ENCODE measurements at places on chromosomes 11 and 22.

- DNase-seq, result no peak
Observed at GRCh38 chr11:130580372-130580771, 131.9 kb downstream of the ADAMTS15 start.

DNA sequence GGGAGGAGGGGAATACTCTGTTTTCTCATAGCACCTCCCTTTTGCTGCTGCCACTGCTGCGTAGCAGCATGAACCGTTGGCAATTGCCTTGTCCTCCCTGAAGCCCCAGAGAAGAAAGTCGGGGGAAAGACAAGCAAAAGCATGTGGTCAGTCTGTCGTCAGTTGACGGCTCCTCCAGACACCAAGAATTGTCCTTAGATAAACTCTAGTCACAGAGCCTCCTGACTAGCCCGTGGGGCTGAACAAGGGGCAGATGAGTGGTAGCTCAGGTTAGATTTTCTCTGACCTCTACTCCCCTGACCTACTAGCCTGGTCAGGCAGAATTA lies 126.4 kb upstream of the HSD17B12 start:
- DNase-seq, result no peak

DNA sequence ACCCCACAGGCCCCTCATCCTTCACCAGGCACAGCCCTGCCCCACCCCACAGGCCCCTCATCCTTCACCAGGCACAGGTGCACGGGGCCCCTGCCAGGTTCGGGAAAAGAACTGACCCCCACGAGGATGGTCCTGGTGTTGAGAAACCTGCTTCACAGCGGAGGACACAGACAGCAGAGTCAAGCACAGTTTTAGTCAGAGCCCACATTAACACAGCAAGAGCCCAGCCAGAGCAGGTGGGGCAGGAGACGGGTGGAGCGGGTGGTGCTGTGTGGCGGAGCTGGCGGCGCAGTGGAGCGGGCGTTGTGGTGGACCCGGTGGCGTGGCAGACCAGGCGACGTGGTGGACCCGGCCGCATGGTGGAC lies 1085.5 kb downstream of the BRD1 start:
- DNase-seq, result no peak

- DNase-seq, result no peak
Observed at GRCh38 chr11:124481365-124482323, 36.1 kb upstream of the OR8B8 start.

GRCh38 chr11:13438291-13438690 lies 24.7 kb downstream of the BTBD10 start:
- DNase-seq, result no peak

DNA sequence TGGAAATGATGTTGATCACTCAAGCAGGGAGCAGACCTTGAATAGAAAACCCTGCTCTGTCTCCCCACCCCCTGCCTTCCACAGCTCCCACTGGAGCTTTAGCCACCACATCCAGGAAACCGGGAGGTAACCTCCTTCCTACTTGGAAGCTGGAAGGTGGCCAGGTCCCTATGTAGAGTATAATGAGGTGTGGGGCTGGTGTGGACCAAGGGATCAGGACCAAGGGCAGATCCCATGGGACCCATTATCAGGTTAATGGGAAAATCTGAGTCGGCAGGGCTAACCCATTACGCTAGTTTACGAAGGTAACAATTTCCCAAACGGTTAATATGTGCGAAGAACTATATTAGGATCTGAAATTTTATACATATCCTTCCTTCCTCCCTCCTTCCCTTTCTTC lies 321.9 kb downstream of the MIAT start:
- DNase-seq, result no peak

- DNase-seq, result peak; percentile 55
Observed at GRCh38 chr22:38872831-38873248, 824 bp upstream of the CBX6 start.

DNA sequence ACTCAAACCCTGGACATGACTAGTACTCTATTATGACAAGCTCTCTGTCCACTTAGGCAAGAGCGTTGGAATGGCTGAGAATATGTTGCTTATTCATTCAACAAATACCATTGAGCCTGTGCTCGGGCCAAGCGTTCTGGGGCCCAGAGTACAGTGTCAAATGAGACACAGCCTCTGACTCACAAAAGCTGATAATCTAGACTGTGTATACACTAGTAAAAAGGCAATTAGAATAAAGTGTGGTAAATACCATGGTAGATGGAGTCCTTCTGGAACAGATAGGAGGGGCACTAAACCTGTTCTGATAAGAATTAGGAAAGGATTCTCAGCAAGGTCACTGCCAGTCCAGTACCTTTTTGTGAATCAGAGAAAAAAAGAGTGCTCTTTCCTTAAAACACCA lies 24.7 kb downstream of the KCNE3 start:
- no peak for DNase-seq

- no peak for DNase-seq
Observed at GRCh38 chr11:103811870-103812455, 224.5 kb upstream of the DDI1 start.

GRCh38 chr11:15198284-15198683 lies 83.6 kb downstream of the INSC start:
- DNase-seq, result no peak

GRCh38 chr11:14872032-14872431 lies 20.0 kb downstream of the CYP2R1 start:
- DNase-seq, result no peak

GRCh38 chr11:58506935-58507334 lies 970 bp downstream of the OR5B21 start:
- no peak for DNase-seq

DNA sequence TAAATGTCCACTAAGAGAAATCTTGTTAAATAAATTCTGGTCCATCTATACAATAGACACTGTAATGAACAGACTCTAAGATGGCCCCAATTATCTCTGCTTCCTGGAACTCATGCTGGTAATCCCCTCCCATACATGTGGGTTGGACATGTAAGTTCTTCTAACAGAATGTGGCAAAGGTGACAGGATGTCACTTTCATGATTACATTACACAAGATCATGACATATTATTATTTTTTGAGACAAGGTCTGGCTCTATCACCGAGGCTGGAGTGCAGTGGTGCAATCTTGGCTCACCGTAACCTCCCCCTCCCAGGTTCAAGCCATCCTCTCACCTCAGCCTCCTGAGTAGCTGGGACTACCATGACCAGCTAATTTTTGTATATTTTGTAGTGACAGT lies 14.6 kb upstream of the NDUFC2 start:
- no peak for DNase-seq

DNA sequence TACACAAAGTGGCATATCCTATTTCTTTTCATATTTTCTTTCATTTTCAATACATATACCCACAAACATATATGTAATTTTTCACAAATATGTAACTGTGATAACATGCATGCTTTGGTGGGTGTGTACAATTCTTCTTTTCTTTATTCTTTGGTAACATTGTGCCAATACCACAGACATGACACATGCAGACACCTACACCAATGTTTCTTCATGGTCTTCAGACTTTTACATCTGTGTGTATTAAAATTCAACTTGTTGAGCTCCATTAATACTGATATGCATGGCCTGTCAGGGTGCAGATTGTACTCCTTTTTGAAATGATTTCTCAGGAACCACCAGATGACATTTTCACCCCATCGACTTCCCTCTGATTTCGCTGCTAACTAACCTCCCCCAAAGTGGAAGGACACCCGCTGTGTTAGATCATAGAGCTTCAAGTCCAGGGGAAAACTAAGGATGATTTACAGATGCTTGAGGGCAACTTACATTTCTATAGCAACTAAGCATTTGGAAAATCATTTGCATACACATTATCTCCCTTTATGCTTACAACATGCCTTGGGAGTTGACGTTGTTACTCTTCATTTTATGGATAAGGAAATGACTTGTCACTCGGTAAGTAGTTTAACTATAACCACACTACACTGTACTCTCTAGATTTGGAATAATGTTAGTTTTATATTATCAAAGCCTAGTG lies 10.5 kb upstream of the PANX3 start:
- DNase-seq, result no peak

GRCh38 chr11:113238721-113239120 lies 75.7 kb upstream of the TTC12 start:
- DNase-seq, result no peak

GRCh38 chr11:11841116-11841722 lies 553 bp upstream of the USP47 start:
- no peak for DNase-seq

DNA sequence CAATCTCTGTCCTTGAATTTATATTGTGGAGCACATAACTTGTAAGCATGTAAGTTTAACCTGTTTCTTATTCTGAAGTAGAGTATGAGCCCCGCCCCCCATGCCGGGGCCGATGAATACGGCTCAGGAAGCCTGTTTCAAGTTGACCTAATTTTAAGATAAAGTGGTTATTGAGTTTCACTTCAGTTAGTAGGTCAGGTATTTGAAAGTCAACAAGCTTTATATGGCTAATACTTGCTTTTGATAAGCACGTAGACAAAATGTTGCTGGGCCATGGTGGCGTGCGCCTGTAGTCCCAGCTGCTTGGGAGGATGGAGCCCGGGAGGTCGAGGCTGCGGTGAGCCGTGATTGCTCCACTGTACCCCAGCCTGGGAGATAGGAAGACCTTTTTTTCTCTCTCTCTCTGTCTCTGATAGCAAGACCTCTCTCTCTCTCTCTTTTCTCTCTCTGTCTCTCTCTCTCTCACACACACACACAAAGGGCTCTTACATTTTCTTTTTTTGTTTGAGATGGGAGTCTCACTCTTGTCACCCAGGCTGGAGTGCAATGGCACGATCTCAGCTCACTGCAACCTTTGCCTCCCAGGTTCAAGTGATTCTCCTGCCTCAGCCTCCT lies 14.4 kb downstream of the YWHAH start:
- DNase-seq, result no peak

DNA sequence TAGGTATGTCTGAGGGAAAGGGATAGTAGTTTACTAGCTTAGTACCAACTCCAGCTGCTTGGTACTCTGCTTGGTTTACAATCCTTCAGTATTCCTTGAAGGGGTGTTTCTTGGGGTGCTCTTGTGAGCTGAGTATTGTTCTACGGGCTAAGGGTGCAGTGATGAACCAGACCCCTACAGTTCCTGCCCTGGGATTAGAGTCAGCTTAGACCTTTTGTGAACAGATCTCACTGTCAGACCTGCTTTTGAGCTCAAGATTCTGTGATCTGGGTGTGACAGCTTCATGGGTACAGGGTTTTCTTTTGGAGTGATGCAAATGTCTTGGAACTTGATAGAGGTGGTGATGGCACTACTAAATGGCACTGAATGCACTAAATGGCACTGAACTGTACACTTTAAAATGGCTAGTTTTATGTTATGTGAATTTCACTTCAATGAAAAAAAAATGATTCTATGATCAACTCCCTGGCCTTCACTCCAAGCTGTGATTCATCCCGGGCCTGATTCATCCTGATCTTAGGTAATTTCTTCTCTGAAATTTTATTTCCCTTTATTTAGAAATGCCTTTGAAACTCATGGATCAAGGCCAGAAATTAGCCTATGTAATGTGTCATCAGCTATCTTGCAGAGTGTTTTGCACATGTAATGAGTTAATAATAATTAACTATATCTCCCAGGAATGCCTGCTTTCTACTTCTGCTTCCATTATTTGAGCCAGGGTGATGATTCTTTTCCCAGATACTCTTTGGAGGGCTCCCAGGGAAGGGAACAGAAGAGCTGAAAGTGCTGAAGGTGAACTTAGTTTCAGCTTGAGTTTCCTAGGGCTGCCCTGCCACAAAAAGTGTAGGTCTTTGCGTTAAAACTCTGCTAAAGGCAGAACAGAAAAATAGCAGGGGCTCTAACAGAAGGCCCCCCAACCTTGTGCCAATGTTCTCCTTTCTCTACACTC lies 87.9 kb downstream of the NCAM1 start:
- no peak for DNase-seq

GRCh38 chr11:133907216-133907615 lies 49.6 kb downstream of the IGSF9B start:
- DNase-seq, result no peak

DNA sequence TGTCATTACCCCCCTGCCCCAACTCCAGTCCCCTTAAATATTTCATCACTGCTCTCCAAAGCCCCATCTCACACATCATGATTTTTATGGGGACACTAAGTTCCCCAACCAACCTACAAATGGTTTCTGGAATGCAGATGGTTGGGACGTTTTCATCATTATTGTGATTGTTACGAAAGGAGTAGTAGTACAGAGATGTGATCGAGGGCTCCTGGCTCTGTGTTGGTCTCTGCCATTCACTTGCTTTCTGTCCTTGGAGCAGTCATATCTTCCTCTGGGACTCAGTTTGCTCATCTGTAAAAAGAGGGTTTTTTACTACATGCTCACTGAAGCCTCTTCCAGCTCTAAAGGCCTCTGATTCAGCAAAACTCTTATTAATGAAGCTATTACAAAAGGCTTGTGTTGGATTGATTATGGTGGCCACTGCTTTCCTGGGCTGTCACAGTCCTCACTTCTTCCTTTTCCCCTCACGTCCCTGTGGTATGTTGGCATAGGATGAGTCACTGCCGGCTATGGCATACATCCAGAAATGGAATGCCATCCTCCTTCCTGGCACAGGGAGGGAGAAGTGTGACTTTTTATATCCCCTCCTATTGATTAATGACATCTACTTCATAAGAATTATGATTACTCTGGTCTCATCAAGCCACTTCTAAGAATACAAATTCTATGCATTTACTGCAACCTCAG lies 593.7 kb downstream of the METTL15 start:
- DNase-seq, result no peak

GRCh38 chr11:128246364-128246801 lies 341.0 kb downstream of the ETS1 start:
- no peak for DNase-seq

- no peak for DNase-seq
Observed at GRCh38 chr11:45670386-45671135, 5.1 kb upstream of the CHST1 start.

DNA sequence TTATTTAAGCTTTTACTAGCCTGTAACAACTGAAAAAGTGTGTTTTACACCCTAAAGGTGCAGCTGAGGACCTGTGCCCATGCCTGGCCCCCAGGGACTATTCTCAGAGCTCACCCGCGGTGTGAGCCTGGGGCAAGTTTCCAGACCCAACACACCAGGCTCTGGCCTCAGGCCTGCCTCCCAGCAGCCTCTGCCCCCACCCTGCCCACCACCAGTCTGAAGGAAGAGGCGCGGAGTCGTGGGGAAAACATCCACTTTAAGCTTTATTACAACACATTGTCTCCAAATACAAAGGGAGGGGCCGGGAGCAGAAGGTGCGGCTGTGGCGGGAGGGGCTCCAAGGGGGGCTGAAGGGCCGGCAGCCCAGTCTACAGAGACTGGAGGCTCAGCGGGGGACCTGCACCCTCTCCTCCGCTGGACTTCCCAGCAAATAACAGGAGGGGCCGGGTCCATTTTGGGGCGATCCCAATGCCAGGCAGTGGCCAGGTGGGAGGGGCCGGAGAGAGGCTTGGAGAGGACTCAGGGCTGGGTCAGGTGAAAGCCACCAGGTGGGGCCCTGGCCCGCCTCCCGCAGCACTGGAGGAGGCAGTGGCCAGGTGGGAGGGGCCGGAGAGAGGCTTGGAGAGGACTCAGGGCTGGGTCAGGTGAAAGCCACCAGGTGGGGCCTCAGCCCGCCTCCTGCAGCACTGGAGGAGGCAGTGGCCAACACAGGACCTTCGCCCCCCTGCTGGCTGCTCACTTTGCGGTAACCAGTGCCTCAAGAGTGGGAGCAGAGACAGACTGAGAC lies 18.1 kb downstream of the DUSP8 start:
- no peak for DNase-seq

GRCh38 chr11:103488031-103488461 lies 378.8 kb downstream of the DYNC2H1 start:
- no peak for DNase-seq

- no peak for DNase-seq
Observed at GRCh38 chr11:68164437-68164836, 43.2 kb upstream of the CHKA start.

Measured in activated T-cell treated with anti-CD3 and anti-CD28 coated beads, Interleukin-2, amount 50 U/mL, for 24 hours (primary cell).